ENCODE measurements at places on chromosomes 2 and 18. TPM values are rescaled to one million over a fixed set of nuclear protein-coding genes. Genes with fewer than 3 reads are reported as not detected.
A peak's percentile ranks its signal among the peaks of the same experiment; 100 is the strongest.

- H3K27ac ChIP-seq: no peak overlapping the region
- no peak for DNase-seq
- H3K27me3 ChIP-seq: no peaks in the 10 kb centered on the region
- H3K4me1 ChIP-seq: peaks cover 5% of the 10 kb centered on the region
- no peak overlapping the region for H3K4me3 ChIP-seq
- 0 out of 2 replicates have a peak, but pooled peaks cover 3% of the 10 kb centered on the region for H3K36me3 ChIP-seq
Observed at GRCh38 chr2:16189029-16189835, 248.9 kb downstream of the MYCN start.

DNA sequence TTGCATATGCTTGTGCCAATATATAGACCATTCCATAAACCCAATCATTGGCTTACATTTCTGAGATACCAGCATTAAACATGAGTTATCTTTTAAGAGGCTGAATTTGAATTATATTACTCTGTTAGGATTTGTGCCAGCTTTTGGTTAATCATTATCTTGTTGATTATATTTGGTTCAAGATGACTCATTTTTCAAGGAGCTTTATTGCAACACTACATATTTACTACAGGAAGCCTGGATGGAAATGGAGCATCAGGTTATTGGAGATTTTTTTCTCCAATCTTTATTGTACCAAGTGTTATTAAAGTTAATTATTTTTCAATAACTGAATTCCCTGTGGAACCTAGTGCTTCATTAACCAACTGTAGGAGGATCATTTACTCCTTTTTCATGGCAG, 26.4 kb downstream of the EML4 start:
- no peaks in the 10 kb centered on the region for H3K27me3 ChIP-seq
- no peak overlapping the region for H3K4me3 ChIP-seq
- H3K27ac ChIP-seq: no peak overlapping the region
- DNase-seq: no peak

DNA sequence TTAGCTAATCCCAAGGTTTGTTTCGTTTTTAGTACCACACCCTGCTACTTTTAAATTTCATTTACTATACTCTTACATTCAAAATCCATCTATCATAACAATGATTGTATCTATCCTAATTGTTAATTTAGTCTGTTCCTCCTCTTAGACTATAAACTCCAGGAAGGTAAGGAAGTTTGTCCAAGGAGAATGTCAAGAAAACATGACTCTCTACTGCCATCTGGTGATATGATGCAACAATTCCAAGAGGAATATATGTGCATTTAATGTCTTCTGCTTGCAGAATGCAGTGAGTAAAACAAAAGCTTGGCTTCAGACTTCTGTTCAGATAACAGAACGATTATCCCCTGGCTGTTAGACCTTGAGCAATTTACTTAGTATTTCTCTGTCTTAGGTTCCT, 1267.1 kb downstream of the LRP1B start:
- H3K27ac ChIP-seq: no peak overlapping the region
- H3K36me3 ChIP-seq: no peaks in the 10 kb centered on the region
- no peaks in the 10 kb centered on the region for H3K27me3 ChIP-seq
- no peak overlapping the region for H3K4me3 ChIP-seq
- 0 out of 2 replicates have a peak, but pooled peaks cover 3% of the 10 kb centered on the region for H3K4me1 ChIP-seq
- peak; percentile 76 for DNase-seq

GRCh38 chr18:13136056-13136903, 82.3 kb upstream of the LDLRAD4 start:
- H3K36me3 ChIP-seq: no peaks in the 10 kb centered on the region
- no peak overlapping the region for H3K27ac ChIP-seq
- H3K27me3 ChIP-seq: peaks cover 33% of the 10 kb centered on the region
- peak overlapping the region; percentile 70 for H3K4me3 ChIP-seq
- DNase-seq: peak; percentile 70
- H3K4me1 ChIP-seq: peaks cover 6% of the 10 kb centered on the region

DNA sequence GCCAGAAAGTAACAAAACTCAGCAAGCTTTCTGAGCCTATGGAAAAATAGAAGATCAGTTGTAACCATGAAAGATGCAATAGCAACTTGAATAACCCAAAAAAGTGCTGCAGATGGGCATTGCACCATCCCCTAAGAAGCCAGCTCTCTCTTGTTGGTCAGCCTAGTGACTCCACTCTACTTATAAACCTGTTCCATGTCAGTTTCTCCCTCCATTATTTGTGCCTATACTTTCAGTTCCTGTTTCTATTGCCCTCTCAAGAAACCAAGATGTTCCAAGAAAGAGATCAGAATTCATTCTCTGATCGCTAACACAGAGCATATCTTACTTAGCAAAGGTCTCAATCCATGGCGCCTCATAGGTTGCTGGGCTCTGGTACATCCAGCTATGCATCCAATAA, 170.3 kb upstream of the MAP2 start:
- no peaks in the 10 kb centered on the region for H3K36me3 ChIP-seq
- H3K4me1 ChIP-seq: no peaks in the 10 kb centered on the region
- no peak overlapping the region for H3K27ac ChIP-seq
- H3K27me3 ChIP-seq: no peaks in the 10 kb centered on the region
- no peak for DNase-seq

DNA sequence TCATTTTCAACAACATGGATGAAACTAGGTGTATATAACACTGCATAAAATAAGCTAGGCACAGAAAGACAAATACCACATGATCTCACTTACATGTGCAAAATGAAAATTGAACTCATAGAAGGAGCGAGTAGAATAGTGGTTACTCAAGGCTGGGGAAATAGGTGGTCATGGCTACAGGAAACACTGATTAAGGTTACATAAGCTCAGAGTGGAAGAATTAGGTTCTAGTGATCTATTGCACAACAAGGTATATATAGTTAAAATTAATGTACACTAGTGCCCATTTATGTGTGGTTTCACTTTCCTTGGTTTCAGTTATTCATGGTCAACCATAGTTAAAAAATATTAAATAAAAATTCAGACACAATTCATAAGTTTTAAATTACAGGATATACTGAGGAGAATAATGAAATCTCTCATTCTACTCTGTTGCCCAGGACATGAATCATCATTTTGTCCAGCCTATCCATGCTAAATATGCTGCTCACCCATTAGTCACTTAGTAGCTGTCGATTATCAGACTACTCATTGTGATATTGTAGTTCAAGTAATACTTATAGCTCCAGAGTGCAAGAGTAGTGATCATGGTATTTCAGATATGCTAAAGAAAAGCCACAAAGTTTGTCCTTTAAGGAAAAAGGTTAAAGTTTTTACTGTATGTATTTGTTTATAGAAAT, 1530.9 kb upstream of the LRRTM1 start:
- no peaks in the 10 kb centered on the region for H3K4me1 ChIP-seq
- no peak overlapping the region for H3K4me3 ChIP-seq
- no peaks in the 10 kb centered on the region for H3K27me3 ChIP-seq
- H3K27ac ChIP-seq: no peak overlapping the region

The CDKL4 gene
- 0.24 TPM for total RNA-seq

The ACVR1C gene
- 1.1 TPM for total RNA-seq

GRCh38 chr2:173441222-173441621, 86.5 kb downstream of the CDCA7 start:
- H3K27me3 ChIP-seq: no peaks in the 10 kb centered on the region
- DNase-seq: no peak
- H3K27ac ChIP-seq: no peak overlapping the region

- H3K4me3 ChIP-seq: no peak overlapping the region
- H3K4me1 ChIP-seq: no peaks in the 10 kb centered on the region
- H3K27me3 ChIP-seq: no peaks in the 10 kb centered on the region
- H3K36me3 ChIP-seq: no peaks in the 10 kb centered on the region
- no peak overlapping the region for H3K27ac ChIP-seq
Observed at GRCh38 chr2:232242316-232242715, 136.2 kb upstream of the ALPP start.

The ATP6V1B1 gene
- total RNA-seq: not detected

The SIX3 gene
- total RNA-seq: not detected

DNA sequence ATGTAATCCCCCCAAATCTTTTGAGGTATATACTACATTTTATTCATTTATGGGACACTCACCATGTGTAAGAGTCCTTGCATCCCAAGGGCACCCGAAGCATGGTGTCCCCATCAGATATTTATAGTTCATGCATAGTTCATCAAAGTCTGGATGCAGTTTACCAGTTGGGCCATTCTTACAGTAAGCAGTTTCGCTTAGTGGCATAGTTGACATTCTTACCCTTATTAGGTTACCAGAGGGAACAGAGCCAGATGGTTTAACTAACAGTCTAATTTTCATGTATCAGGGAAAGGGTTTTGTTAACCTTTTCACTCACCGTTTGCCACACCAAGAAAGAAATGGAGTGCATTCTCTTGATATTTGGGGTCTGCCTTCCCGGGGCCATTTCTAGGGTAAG, 7.1 kb downstream of the ZNF407 start:
- no peak overlapping the region for H3K27ac ChIP-seq
- no peak overlapping the region for H3K4me3 ChIP-seq
- H3K4me1 ChIP-seq: no peaks in the 10 kb centered on the region

DNA sequence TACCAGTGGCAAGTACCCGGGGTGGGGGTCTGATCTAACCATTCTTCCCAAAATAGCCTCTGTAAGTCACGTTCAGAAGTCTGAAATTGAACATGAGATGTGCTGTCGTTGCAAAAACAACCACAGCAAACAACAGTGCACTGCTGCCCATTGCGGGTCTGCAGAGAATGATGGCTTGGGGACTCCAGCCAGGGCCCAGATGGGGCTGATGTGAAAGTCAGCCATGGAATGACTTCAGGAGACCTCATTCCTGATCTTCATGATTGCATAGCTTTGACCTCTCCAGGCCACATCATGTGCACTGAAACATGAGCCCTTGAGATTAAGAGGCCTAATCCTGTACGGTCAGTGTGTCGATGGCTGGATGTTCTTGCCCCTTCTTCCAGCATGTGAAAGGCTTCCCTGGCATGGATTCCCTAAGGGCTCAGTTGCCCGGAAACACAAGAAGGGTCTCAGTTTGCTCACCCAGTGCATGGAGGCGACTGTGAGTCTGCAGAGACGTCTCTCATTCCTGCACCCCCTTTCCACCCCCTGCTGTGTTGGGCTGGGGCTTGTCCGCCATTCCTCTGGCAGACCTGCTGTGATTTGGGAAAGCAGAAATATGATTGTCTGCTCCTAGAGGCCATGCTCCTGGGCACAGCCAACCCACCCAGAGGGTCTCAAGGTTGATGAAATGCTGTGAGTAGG, 191.6 kb downstream of the SEPTIN10 start:
- no peaks in the 10 kb centered on the region for H3K27me3 ChIP-seq
- no peak overlapping the region for H3K4me3 ChIP-seq
- no peak overlapping the region for H3K27ac ChIP-seq
- no peak for DNase-seq

- no peak overlapping the region for H3K4me3 ChIP-seq
- no peaks in the 10 kb centered on the region for H3K36me3 ChIP-seq
- DNase-seq: no peak
- H3K4me1 ChIP-seq: no peaks in the 10 kb centered on the region
- H3K27ac ChIP-seq: no peak overlapping the region
Observed at GRCh38 chr2:187924293-187924692, 367.4 kb upstream of the GULP1 start.

The SRD5A2 gene
- 0.03 TPM for total RNA-seq

DNA sequence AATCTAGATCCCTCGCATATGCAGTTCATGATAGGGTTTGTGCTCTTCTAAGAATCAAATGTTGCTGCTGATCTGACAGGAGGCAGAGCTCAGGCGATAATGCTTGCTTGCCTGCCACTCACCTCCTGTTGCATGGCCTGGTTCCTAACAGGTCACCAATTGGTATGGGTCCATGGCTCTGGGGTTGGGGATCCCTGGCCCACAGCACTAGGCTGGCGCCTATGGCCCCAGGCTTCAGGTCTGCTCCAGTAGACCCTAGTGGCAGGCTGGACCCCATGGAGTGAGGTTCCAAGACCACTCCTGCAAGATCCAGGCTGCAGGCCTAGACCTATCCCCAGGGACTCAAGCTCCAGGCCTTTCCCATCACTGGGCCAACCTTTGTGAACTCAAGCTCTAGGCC, 102.3 kb downstream of the SPHKAP start:
- H3K4me3 ChIP-seq: no peak overlapping the region
- no peaks in the 10 kb centered on the region for H3K27me3 ChIP-seq
- no peak for DNase-seq
- H3K36me3 ChIP-seq: no peaks in the 10 kb centered on the region
- H3K27ac ChIP-seq: no peak overlapping the region

DNA sequence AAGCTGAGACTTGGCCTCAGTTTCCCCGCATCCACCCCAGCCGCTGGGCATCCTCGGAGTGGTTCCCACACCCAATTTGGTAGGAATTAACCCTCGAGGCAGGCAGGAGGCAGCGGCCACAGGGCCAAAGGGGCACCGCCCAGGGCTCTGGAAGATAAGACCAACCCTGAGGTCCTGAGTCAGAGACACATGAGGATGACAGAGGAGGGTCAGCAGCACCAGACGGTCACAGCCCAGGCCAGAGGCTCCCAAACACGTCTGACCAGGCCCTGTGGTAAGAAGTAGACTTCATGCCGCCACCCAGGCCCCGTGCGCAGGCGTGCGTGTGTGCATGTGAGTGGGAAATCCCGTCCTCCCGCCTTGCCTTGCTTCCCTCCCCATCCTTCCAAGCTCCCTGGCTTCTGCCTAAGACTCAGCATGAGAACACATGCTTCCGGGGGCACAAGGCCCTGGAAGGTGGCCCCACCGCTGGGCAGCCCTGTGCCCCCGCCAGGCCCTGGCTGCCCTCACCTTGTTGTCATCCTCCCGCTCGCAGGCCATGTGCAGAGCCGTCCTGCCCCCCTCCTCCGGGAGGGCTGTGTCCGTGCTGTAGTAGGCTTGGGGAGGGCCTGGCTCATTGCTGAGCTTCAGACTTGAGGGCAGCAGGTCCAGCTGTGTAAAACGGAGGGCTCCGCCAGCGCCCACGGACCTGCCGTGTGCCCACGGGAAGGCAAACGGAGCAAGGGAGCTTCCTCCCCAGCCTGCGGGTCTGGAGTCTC, 46.3 kb downstream of the ANKMY1 start:
- no peaks in the 10 kb centered on the region for H3K36me3 ChIP-seq
- H3K27ac ChIP-seq: no peak overlapping the region
- no peaks in the 10 kb centered on the region for H3K27me3 ChIP-seq
- H3K4me1 ChIP-seq: no peaks in the 10 kb centered on the region

- no peaks in the 10 kb centered on the region for H3K36me3 ChIP-seq
- H3K4me3 ChIP-seq: no peak overlapping the region
- no peaks in the 10 kb centered on the region for H3K27me3 ChIP-seq
- H3K27ac ChIP-seq: no peak overlapping the region
- no peaks in the 10 kb centered on the region for H3K4me1 ChIP-seq
Observed at GRCh38 chr2:5392658-5393057, 299.5 kb upstream of the SOX11 start.
